ENCODE measurements at places on chromosomes 12 and 14. TPM values are rescaled to one million over a fixed set of nuclear protein-coding genes. Genes with fewer than 3 reads are reported as not detected.
A peak's percentile ranks its signal among the peaks of the same experiment; 100 is the strongest.

The NELL2 gene
- 6.9 TPM for total RNA-seq

DNA sequence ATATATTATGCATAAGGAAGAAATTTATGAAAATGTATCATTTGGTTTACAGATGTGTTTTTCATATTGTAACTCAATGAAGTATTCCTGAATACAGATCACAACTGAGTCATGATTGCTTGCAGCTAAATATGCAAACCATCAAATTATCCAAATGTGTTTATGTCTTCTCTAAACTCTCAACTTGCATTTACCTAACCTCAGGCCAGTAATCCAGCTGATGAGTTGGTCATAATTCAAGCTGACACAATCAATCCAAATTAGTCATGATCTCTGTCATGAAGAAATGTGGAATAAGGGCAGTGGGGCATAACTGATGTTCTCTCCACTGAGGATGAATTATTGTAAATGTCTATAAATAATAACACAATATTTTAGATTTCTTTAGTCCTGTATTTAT is 104.8 kb upstream of the CNTN1 start:
- no peak for DNase-seq
- H3K27me3 ChIP-seq, result no peaks in the 10 kb centered on the region
- no peak overlapping the region for H3K27ac ChIP-seq
- H3K36me3 ChIP-seq, result no peaks in the 10 kb centered on the region

The ACOT2 gene
- total RNA-seq, result 14.3 TPM

The RAB15 gene
- total RNA-seq, result 77.2 TPM

DNA sequence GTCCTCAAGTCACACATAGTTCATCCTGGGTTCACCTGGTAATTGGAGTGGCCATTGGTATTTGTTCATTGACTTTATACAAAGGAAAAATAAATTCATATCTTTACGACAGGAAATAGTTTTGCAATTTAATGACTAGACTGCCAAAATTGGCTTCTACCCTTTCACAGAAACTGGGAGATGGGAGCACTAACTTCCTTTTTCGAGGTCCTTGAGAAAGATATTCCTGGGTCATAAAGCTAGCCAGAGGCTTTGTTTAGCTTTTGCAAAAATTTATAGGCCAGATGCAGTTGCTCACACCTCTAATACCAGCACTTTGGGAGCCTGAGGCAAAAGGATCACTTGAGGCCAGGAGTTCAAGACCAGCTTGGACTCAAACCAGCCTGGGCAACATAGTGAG is 10.2 kb upstream of the OR11G2 start:
- no peak overlapping the region for H3K27ac ChIP-seq
- H3K4me1 ChIP-seq, result no peaks in the 10 kb centered on the region
- H3K4me3 ChIP-seq, result no peak overlapping the region

- no peaks in the 10 kb centered on the region for H3K27me3 ChIP-seq
- H3K4me1 ChIP-seq, result peaks cover 3% of the 10 kb centered on the region
- H3K27ac ChIP-seq, result no peak overlapping the region
- H3K4me3 ChIP-seq, result no peak overlapping the region
- no peaks in the 10 kb centered on the region for H3K36me3 ChIP-seq
- DNase-seq, result no peak
Observed at GRCh38 chr14:23663711-23664110, 27.5 kb downstream of the DHRS2 start.

DNA sequence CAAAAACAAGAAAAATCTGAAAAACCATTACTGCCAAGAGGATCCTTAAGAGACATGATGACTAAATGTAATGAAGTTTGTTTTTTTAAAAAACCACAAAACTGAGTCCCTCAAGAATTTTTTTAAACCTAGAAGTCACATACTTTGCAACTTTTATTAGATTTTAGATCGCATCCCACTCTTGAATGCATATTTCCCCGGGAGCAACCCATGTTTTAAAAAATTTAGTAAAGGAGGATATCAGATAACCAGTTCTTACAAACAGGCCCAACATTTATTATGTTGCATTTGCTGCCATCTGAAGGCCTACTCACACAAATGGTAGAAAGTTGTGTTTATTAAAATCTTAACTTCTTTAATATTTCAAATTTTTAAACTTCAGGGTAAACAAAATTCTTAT is 44.3 kb upstream of the CCT2 start:
- no peaks in the 10 kb centered on the region for H3K4me1 ChIP-seq
- peaks cover 77% of the 10 kb centered on the region for H3K36me3 ChIP-seq
- DNase-seq, result no peak
- no peaks in the 10 kb centered on the region for H3K27me3 ChIP-seq
- no peak overlapping the region for H3K27ac ChIP-seq

The OR4E2 gene
- total RNA-seq, result not detected

- peaks cover 5% of the 10 kb centered on the region for H3K4me1 ChIP-seq
- no peak overlapping the region for H3K27ac ChIP-seq
- DNase-seq, result peak; percentile 89
- peaks cover 44% of the 10 kb centered on the region for H3K36me3 ChIP-seq
Observed at GRCh38 chr14:56798447-56799342, 11.6 kb downstream of the OTX2 start.

The OVCH1 gene
- 0.43 TPM for total RNA-seq

- H3K4me3 ChIP-seq, result no peak overlapping the region
- no peaks in the 10 kb centered on the region for H3K27me3 ChIP-seq
- H3K4me1 ChIP-seq, result no peaks in the 10 kb centered on the region
Observed at GRCh38 chr14:75459099-75459741, 31.4 kb downstream of the JDP2 start.

The CMTM5 gene
- 0.40 TPM for total RNA-seq

The STAC3 gene
- total RNA-seq, result 8.8 TPM

Data from endodermal cell (in vitro differentiated cells).